ENCODE measurements at places on chromosomes 4 and X.

DNA sequence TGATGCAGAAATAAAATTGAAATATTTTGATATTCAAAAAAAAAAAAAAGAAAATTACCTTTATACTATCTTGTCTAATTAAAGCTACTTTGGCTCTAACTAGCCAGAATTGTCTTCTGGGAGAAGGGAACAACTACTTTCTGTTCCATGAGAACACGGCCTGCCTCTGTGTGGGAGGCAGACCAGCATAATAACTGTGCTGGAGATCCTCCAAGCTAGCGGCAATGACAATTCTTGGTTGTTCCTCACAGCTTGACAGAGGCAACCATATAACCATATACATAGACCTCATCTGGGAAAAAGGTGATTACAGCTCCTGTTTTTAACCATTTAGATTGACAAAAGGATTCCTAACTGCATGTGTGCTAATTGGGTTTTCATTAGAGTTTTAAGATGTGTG is 95.7 kb downstream of the RBMX2 start:
- no peak for DNase-seq

DNA sequence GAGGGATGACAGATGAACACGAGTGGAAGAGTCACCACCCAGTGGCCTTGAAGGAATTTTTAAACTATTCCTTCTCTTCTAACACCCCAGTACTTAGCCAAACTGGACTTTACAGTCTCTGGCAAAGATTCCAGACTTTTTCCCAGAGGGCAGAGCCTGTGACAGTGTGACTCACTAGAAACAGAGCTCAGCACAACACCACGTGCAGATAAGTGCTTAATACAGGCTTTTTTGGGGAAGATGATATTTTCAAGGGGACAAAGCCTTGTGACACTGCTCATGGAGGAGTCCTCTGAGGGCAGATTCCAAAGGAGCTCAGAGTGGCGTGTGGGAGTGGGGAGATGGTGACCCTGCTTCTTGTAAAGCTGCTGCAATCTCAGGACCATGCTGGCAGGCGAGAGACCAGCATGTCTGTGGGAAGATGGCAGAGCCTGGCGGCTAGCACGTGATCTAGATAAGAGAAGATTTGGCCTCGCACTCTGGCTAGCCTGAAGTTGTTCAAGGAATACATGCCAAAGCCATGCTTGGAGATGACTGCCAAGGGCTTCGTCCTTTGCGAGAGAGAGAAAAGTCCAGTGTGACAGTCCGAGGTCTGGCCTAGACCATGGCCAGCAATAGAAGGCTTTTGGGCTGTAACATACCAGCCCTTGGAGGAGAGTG is 2.4 kb downstream of the RAB33A start:
- DNase-seq: no peak

GRCh38 chr4:159191989-159192388 is 89.1 kb downstream of the RAPGEF2 start:
- no peak for DNase-seq

DNA sequence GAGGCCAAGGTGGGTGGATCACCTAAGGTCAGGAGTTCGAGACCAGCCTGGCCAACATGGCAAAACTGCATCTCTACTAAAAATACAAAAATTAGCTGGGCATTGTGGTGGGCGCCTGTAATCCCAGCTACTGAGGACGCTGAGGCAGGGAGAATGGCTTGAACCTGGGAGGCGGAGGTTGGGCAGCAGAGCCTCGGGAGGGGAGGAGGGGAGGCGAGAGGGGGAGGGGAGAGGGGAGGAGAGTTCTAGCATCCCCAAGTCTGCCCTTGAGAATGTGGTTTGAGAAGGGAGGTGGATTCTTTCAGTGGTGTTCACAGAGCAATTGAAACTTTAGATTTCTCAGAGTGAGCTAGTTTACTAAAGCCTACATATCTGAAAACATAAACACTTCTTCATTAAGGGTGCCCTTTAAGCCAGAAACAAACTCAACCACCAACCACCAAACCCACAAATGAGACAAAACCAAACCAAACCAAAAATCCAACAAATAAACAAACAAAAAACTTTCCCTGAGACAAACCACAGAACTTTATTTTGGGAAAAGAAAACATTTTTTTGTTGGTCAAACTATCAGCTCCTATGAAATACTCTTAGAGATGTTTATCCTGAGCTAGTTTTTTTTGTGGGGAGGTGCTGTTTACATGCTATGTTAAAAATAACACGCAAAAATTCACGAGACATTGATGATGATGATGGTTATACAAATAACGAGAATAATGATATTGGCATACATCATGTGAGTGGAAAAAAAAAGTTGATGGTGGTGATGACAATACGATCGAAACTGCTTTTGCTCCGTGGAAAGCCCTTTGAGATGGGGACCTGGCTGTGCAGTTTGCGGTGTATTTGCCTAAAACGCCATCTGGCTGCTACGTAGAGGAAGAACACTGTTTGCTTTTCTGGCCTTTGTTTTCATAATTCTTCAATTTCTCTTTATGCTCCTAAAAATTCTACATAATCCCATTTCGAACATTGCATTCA is 98.2 kb upstream of the PRKX start:
- peak; percentile 64 for DNase-seq

DNA sequence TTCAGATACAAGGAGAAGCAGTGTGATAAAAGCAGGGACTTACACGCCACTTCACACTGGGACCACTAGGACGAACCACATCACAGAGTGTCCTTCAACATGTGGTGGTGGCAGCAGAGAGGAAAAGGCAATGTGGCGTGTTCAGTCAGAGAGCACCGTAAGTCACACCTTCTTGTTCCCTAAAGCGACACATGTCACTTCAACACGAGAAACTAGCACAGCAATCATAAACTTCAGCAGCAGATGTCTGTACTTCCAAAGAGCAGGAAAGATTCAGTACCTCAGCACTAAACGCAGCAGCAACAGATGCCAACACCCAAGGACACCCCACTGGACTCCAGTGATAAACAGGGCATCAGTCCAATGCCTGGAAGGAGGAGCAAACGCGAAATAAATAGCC is 96.7 kb downstream of the AREG start:
- no peak for DNase-seq
